LoVo (cell line): ENCODE measurements at places on chromosomes 5 and 9.

GRCh38 chr5:145811834-145812625, 23.1 kb downstream of the PRELID2 start:
- no peak for DNase-seq

DNA sequence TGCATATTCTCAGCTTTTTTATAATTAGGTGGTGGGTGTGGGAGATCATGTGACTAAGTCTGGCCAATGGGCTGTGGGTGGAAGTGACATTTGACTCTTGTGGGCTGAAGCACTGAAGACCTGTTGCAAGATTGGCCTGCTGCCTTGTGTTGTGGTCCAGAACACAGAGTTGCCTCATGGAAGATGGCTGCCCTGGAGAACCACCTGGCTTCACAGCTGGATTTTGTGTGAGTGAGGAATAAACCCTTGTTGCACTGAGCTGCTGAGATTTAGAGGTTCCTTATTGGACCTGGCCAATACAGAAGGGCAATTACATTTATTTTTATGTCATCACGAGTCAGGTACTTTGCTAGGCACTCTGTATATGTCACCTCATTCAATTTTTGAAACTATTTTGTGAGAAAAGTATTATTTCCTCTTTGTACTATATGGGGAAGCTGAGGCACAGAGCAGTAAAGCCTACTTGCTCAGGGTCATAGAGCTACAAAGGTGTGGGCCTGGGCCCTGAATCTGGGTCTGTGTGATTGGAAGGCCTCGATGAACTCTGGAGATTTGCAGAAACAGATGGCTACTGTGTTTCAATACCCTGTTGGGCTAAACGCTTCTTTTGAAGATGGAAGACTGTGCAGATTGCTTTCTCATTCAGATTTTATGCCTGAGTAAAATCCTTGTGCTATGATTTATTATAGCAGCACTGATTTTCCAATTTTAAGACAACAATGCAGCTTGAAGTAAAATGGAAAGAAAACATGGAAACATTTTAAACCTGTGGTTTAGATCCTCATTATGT, 71.2 kb upstream of the TBC1D2 start:
- DNase-seq = no peak

GRCh38 chr5:135038205-135038812, 4.3 kb upstream of the PITX1 start:
- DNase-seq = no peak

DNA sequence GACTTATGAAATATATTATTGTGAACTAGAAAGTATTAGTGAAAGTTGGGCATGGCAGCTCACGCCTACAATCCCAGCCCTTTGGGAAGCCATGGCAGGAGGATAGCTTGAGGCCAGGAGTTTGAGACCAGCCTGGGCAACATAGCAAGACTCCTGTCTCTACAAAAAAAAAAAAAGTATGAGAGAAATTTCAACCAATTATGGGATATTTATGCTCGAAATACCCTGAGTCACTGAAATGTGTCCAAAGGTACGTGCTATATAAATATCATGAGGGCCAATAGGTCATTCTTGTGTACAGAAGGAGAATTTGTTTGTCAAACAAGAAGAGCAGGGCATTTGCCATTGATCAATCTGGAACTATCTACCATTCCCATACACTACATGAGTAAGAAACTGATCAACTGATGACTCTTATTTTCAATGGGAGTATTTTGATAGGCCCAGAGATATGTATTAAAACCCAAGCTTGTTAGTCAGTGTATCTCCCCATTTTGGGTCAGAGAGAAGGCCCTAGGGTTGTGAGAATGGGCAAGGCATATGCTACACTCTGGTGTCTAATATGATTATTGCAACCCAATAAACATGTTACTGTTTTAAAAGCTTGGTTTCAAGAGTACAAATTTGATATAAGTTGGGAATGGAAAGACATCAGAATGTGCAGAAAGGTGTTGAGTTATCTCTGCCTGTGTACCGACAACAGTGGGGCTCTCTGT, 21.7 kb upstream of the HOMER1 start:
- no peak for DNase-seq

GRCh38 chr5:157548513-157549282, 26.9 kb downstream of the ADAM19 start:
- no peak for DNase-seq

GRCh38 chr5:175609526-175609925, 48.3 kb upstream of the HRH2 start:
- DNase-seq = no peak

DNA sequence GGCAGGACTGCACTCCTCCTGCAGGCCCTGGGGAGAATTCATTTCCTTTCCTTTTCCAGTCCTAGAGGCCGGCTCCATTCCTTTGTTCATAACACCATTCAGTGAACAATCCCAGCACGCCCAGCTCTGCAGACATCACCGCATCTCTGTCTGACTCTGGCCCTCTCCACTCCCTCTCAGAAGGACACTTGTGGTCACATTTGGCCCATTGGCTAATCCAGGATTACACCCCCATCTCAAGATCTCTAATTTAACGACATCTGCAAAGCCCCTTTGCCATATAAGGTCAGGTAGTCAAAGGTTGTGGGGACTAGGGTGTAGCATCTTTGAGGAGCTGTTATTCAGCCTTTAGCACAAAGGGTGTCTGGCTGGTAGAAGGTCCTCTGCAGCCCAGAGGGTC, 185.0 kb upstream of the DAP start:
- no peak for DNase-seq

GRCh38 chr5:120436996-120437395, 27.1 kb upstream of the PRR16 start:
- DNase-seq = no peak

GRCh38 chr5:128962211-128962610, 3.1 kb upstream of the SLC27A6 start:
- no peak for DNase-seq

DNA sequence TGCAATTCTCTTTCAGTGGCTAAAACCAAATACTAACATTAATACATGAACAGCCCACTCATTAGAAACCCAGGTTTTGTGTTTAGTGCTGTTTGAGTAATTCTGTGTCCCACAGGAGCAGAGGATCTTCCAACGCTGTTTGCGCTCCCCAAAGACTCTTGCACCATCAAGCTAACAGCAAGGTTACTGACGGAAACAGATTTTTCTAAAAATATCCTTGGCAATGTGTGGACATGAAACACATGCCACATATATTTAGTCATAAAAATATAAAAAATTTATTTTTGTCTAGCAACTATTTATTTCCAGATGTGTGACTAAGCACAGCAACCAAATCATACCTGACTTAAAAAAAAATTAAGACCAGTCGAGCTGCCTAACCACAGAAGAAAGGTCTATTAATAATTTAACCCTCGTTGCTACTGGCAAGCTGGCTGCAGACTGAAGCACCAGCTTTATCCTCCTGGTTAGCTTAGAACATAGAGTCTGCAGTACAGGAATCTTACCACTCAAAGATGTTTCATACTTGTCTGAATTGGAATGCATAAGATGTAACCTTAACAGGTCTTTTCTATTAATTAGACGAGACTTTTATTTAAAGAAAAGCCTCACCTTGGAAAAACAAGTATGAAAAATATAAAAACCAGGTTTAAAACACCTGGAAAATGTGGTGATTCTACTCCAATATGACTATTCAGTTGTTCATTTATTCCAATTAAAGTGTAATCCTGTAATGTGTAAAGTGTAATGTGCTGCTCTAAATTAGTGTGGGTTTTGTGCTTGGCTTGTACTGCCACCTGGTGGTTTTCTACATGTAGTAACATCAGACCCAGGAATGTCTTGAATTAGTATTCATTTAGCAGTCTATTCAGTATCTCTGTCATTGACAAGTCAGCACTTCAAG, 272.5 kb downstream of the EPB41L4A start:
- DNase-seq = peak; percentile 77

DNA sequence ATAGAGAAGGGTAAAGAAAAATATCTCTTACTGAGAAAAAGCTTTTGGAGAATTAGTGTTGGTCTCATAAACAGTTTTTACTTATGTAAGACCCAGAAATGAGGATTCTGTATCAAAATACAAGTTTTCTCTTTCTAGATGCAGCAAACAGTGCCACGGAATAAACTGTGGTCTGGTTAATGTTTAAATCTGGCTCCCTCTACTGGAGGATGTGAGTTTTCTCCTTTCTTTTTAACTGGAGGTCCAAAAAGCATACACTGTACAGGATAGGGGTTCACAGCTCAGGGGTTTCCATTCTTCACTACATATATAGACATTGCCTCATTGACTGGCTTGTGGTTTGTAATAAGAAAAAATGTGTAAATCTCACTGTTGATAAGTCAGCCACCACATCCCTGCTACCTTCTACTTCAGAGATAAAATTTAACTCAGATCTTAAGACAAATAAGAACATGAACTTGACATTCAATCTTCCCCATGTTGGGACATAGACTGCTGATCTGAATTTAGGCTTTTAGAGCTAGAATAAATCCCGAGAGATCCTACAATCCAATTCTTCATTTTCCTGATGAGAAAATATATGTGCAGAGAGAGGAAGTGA, 98.9 kb downstream of the CFAP95 start:
- peak; percentile 52 for DNase-seq

DNA sequence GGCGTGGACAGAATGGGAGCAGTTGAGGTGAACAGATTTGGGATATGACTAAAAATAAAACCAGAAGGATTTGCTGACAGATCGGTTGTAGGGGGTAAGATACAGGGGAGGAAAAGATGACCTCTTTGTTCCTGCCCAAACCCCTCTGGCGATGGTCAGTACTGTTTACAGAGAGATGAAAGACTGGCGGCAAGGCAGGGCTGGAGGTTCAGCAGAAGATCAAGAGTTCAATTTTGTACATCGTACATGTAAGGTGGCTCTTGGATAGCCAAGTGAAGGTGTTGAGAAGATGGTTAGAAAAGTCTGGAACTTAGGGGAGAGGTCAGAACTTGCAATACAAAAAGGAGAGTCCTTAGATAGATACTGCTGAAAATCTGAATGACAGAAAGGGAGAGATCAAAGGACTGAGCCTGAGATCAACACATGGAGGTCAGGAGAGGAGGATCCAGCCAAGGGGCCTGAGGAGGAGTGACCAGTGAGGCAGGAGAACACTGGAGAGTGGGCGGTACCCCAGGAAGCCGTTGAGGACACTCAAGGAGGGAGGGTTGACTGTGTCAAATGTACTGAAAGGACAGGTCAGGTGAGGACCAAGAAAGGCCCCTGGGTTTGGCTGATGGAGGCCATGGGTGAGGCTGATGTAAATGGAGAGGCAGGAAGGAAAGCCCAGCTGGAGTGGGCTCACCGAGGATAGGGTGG, 7.1 kb downstream of the IL4 start:
- no peak for DNase-seq

GRCh38 chr9:135887021-135887507, 20.3 kb downstream of the CAMSAP1 start:
- no peak for DNase-seq

DNA sequence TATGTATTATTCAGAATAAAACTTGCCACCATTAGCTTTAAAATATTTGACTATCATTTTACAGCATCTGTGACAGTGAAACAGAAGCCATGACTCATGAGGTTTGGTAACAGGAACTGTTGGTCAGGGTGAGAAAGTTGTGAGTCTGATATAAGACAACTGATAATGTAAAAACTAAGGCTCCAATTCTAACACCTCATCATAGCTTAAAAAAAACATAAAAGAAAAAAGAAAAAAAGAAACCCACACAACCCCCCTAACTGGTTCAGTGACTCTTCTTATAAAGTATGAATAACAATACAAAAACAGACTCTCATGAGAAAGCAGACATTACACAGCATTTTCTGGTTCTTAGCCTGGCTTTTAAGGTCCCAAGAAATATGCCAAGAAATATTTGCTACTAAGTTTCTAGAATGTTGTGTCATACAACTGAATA, 85.8 kb downstream of the MRPS27 start:
- peak; percentile 49 for DNase-seq

GRCh38 chr5:64978546-64978945, 209.8 kb downstream of the CWC27 start:
- no peak for DNase-seq

DNA sequence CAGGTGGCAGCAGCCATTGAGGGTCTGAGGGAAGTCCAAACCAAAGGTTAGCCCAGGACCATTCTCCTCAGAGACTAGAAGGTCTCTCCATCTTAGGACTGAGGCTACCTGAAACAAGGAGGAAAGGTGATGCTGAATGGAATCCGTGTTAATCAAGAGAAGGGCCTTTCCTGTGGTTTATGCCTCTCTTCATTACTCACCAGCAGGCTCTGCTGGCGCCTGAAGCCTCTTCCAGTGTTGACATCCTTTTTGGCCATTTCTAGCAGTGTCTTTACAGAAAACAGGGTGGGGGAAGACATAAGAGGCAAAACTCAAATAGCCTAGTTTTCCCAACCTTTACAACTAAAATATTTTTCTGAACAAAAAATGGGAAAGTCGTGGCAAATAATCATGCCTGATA, 98.0 kb downstream of the ENC1 start:
- no peak for DNase-seq

- peak; percentile 61 for DNase-seq
Measured at GRCh38 chr5:135263022-135263668, 135.9 kb downstream of the MACROH2A1 start.

GRCh38 chr9:86116425-86116824, 17.1 kb upstream of the GOLM1 start:
- no peak for DNase-seq

GRCh38 chr5:160621526-160621925, 199.9 kb downstream of the PTTG1 start:
- no peak for DNase-seq

GRCh38 chr5:151413800-151414199, 33.6 kb upstream of the SLC36A1 start:
- no peak for DNase-seq

DNA sequence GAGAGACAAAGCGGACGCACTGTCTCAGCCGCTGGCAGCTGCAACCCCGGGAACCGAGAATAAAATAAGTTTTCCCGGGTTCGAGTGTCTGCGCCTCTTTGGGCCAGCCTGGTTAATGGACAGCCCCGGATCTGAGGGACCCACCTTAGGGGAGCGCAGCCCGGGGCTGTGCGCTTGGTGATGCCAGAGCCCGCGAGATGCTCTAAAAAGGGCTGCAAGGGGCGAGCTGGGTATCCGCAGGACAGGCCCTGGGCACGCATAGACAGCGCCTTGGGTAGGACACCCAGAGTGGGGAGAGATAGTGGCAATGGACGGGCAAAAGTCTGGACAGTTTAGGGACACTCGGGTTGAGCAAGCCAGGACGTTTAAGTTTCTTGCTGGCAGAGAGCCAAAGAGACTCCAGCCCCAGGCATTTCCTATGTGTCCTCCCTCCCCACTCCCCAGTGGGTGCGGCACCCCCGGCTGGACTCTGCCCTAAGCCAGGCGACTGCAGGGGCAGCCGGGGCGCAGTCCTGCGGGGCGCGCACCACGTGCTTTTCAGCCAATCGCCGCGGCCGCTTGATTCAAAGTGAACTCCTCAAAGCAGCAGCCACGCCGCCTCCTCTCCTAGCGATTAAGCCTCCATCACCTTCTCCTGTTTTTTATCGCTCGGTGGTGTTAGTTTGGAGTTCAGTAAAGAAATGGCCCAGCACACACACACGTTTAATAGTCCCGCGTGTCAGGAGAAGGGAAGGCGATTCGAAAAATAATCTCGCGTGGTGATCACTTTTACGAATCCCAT, 616 bp upstream of the ENC1 start:
- DNase-seq = peak; percentile 96

- DNase-seq = no peak
Measured at GRCh38 chr5:82365026-82365425, 86.9 kb upstream of the RPS23 start.

- no peak for DNase-seq
Measured at GRCh38 chr9:81264516-81264915, 424.8 kb downstream of the TLE1 start.

- no peak for DNase-seq
Measured at GRCh38 chr9:137502008-137502911, 43.1 kb upstream of the NSMF start.
